ENCODE measurements at places on chromosomes 3 and 15.

DNA sequence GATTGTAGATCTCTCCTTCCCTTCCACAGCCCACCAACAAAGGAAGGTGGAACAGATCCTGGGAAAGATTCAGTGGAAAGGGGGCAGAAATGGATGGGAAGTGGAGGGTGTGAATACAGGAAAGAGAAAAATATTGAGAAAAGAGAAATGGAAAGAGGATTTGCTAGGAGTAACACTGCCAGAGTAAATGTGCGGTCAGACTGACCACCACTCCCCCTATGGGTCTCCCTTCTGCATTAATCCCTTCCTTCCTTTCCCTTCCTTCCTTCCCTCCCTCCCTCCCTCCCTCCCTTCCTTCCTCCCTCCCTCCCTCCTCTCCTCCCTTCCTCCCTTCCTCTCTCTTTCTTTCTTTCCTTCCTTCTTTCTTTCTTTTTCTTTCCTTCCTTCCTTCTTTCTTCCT lies 12.0 kb upstream of the COMMD2 start:
- no peak for DNase-seq

- peak; percentile 13 for DNase-seq
Observed at GRCh38 chr3:126180477-126181397, at the start of gene ALDH1L1. Gene ALDH1L1 (minus strand): TSS chr3:126180586. CDS start chr3:126160979, 19,607 bp downstream.

GRCh38 chr15:41575282-41575681 lies 16.3 kb downstream of the TYRO3 start:
- DNase-seq: no peak

DNA sequence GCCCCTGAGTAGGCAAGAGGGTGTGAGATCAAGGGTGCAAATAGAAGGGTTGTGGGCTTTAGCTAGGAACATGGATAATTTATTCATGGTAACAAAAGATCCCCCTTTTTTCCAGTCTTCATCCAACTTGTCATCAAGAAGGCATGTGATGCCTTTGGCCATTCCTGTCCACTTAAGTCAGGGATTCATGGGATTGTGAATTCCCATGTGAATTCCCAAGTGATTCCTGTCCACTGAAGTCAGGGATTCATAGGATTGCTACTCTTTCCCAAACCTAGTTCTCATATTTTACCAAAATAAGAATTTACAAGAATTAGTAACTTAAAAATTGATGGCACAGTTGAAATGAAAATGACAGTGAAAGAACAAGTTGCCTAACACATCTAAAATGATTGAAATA lies 40.8 kb downstream of the HMG20A start:
- DNase-seq: no peak

- no peak for DNase-seq
Observed at GRCh38 chr15:86164232-86164898, 84.7 kb downstream of the AGBL1 start.

GRCh38 chr15:43268111-43269105 lies 1.7 kb upstream of the TGM5 start:
- no peak for DNase-seq

DNA sequence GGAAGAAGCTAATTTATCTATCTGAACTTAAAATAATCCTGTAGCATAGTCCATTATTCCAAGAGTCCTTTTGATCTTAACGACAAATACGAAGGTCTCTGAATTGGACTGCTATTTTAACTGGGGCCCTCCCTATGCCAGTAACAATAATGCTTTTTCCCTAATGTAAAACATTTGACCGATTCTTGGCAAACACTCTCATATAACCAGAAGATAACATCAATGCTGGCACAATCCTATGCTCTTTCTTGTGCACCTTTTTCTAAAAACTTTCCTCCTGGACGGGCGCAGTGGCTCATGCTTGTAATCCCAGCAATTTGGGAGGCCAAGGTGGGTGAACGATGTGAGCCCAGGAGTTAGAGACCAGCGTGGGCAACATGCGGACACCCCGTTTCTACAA lies 3.9 kb downstream of the LRRFIP2 start:
- no peak for DNase-seq

DNA sequence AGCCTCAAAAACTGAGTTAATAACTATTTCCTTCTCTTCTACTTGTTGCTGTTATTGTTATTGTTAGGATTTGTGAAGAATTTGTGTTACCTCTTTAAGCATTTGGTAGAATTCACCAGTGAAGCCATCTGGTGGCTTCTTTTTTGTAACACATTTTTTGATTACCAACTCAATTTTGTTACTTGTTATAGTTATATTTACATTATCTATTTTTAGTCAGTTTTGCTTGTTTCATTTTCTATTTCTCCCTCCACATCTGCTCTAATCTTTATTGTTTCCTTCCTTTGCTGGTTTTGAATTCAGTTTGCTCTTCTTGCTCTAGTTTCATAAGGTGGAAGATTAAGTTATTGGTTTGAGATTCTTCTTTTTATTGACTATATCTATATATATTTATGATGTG lies 3.7 kb upstream of the SLC9C1 start:
- DNase-seq: no peak

GRCh38 chr3:86984271-86984670 lies 6.7 kb downstream of the VGLL3 start:
- no peak for DNase-seq

GRCh38 chr3:134808835-134809234 lies 13.8 kb downstream of the EPHB1 start:
- no peak for DNase-seq

DNA sequence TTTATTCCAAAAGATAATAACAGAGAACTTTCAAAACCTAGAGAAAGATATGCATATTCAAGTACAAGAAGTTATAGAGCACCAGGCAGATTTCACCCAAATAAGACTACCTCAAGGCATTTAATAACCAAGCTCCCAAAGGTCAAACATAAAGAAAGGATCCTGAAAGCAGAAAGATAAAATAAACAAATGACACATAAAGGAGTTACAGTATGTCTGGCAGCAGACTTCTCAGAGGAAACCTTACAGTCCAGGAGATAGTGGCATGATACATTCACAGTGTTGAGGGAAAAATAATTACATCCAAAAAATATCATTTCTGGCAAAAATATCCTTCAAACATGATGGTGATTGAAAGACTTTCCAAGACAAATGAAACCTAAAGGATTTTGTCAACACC lies 185.8 kb upstream of the POU1F1 start:
- DNase-seq: no peak

DNA sequence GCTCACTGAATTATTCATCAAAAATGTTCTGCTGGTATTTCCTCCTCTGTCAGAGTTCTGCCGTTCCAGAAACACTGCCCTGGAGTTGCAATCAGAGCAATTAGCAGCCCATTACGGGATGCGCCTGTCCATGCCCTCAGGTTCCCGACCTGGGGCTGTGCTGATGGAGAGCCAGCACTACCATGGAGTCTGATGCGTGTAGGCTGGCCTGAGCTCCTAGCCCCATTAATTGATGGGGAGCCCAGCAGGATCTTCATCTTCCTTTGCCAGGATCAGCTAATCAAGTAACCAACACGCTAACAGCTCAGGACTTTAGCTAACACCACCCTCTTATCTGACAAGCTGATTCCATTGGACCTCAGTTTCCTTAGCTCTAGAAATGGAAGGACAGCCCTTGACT lies 164.2 kb downstream of the ABHD5 start:
- DNase-seq: no peak

DNA sequence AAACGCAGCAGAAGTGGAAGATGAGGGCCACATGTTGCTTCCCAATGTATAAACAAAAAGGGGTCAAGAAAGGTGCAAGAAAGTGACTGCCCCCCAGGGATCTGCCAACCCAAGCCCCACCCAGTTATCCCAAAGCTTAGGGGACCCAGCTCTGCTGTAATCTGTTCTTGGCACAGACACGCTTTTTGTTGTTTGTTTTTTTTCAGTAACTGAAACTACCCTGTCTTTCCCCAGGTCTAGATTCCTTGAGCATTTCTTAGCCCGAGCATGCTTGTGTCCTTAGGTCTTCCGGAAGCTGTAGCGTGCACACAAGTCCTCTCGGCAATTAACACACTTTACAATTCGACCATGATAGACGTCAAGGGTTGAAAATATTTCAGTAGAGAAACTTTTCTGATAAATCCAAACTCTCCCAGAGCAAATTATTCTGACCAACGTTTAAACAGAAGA lies 8.5 kb upstream of the PPARG start:
- no peak for DNase-seq

- no peak for DNase-seq
Observed at GRCh38 chr3:131811481-131811880, 223.3 kb downstream of the CPNE4 start.

GRCh38 chr3:102374863-102375634 lies 59.8 kb upstream of the ZPLD1 start:
- no peak for DNase-seq

DNA sequence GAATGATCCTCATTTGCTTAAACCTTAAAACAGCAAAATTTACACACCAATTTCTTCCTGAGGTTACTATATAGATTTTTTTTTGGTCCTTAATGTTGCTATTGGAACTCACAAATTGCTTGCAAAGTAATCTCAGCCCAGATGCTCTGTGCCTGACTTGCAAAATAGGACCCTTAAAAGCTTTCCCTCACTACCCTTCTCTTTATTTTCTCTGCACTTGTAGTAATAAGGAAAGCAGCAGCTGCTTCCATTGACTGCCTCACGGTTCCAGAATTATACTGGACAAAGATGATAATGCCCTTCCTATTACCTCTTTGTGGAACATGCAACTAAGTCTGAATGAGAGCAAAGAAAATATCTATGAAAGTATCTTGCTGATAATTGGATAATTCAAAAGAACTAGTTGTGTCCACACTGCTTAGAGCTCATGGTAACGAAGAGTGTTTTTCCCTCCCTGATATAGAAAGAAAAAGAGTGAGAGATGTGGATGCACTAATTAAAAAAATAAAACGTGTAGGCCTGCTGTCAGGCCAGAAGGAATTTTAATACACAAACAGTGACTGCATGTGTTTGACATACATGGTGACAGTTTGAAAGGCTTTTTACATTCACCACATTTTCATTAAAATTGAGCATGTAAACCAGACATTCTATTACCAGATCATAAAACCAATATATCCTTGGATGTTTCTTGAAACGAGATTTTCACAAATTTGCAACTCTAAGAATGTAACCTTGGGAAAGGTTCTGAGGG lies 783.1 kb downstream of the GBE1 start:
- no peak for DNase-seq

DNA sequence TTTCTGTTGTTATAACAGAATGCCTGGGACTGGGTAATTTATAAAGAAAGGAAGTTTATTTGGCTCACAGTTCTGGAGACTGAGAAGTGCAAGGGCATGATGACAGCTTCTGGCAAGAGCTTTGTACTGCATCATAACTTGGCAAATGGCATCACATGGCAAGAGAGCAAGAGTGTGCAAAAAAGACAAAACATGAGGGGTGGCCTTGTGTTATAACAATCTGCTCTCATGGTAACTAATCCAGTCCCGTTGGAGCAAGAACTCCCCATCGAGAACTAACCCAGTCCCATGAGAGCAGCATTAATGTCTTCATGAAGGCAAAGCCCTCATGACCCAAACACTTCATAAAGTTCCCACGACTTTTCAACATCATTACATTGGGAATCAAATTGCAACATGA lies 23.2 kb downstream of the SCN11A start:
- no peak for DNase-seq

GRCh38 chr3:176741664-176742047 lies 455.6 kb downstream of the TBL1XR1 start:
- no peak for DNase-seq

- no peak for DNase-seq
Observed at GRCh38 chr3:179819379-179819778, 166.5 kb downstream of the USP13 start.

DNA sequence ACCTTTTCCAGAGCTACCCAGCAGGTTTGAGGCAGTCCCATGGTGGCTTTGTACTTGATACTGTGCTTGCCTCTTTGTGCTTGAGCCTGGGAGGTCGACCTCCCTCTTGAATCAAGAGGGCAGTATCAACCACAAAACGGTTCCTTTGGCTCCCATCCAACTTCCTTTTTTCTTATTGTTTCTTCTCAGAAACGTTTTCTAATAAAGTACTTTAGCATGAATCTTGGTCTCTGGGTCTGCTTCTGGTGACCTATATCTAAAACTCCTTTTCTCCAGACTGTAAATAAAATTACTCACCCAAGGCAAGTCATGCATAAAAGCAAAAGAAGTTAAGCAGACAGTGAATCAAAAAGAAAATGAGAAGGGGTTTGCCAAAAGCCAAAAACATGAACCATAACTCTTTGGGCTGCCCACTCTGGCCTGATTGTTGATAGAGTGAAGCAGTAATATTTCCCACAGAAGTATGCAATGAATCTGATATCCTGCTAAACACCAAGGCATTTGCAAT lies 112.2 kb upstream of the SLC4A7 start:
- DNase-seq: no peak

- DNase-seq: no peak
Observed at GRCh38 chr3:180183346-180183745, 146.6 kb upstream of the PEX5L start.

- DNase-seq: no peak
Observed at GRCh38 chr3:167066977-167067786, 312.9 kb downstream of the ZBBX start.

- DNase-seq: no peak
Observed at GRCh38 chr3:25218362-25218761, 209.7 kb upstream of the RARB start.

GRCh38 chr15:70793694-70794093 lies 30.3 kb upstream of the UACA start:
- DNase-seq: no peak

DNA sequence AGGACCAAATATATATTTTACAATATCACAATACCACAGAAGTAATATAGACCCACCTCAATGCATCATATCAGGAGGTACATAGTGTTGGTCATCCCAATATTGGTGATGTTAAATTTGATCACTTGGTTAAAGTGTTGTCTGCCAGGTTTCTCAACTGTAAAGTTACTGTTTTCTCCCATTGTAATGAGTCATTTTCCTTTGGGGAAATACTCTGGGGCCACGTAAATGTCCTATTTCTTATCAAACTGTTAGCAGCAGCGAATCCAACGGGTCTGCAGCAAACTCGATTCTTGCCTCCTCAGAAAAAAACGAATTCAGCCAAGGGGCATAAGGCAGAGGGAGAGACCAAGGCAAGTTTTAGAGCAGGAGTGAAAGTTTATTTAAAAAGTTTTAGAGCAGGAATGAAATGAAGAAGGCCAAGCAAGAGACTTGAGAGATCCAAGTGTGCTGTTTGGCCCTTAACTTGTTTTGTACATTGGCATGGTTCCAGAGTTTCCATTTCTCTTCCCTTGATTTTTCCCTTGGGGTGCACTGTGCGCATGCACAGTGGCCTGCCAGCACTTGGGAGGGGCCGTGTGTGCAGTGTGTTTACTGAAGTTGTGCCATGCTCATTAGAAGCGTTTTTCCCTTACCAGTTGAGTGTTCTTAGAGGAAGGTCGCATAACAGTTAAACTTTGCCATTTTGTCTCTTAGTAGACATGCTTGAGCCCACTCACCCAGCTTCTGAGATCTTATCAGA lies 512.5 kb downstream of the AGBL1 start:
- DNase-seq: no peak

DNA sequence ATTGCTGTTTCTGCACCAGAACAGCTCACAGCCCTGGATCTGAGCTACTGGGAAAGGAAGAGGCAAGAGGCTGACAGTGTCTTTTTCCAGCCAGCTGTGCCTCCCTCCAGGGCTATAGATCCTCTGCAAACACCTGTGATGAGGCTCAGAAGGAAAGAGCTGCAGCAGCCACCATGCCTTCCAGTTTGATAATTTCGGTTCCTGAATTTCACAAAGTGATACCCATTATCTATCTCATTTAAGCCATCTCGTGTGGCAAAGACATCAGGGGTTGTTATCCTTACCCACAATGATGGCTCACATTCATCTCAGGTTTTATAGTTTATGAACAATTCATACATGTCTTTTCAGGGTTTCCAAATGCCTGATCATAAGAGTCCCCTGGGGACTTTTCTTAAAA lies 1.8 kb upstream of the LARP6 start:
- no peak for DNase-seq
